ENCODE measurements at places on chromosomes 2 and 18.

DNA sequence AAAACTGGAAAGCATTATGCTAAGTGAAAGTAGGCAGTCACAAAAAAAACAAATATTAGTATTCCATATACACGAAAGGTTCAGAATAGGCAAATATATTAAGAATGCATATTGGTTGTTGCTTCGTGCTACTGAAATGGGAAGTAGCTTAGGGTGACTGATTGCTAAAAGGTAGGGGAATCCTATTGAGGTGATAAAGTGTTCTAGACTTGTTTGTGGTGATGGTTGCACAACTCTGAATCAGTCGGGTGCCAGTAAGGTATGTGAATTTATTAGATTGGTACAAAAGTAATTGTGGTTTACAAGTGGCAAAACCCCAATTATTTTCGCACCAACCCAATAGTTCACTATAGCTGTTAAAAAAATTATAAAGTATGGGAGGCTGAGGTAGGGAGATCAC, 20.7 kb downstream of the USP34 start:
- DNase-seq, result no peak

DNA sequence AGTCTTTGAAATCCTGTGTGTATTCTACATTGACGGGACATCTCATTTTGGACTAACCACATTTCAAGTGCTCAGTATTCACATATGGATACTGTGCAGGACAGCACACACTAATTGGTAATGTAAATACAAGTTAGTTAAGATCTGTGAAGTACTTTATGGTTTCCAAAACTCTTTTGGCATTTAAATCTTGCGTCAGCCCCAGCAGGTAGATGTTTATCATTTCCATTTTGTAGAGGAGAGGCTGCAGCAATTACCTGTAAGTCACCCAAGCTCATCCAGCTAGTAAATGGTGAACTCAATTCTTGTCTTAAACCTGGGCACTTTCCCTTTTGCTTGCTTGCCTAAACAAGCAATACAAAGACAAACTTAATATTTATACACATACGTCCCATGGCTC, 1.6 kb upstream of the NAGK start:
- DNase-seq, result no peak

GRCh38 chr2:157822993-157823392, 53.1 kb downstream of the ACVR1 start:
- DNase-seq, result no peak

DNA sequence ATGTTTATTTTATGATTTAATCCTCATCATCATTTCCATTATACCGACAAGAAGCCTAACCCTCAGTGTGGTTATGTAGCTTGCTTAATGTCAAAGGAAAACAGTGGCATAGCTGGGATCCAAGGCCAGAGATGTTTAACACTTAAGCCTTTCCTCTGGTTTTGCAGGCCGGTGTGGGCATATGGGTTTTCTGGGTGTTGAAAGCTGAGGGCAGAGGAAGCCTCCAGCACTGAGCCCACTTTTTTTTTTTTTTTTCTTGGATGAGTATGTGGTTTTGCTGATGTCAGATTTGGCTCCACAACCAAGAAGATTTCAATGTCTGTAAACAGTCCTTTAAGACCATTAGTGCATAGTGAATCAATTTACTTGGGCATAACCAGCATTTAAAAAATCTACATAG, 41.3 kb downstream of the LHCGR start:
- no peak for DNase-seq

- peak; percentile 24 for DNase-seq
Observed at GRCh38 chr2:239361311-239361642, 39.5 kb downstream of the HDAC4 start.

DNA sequence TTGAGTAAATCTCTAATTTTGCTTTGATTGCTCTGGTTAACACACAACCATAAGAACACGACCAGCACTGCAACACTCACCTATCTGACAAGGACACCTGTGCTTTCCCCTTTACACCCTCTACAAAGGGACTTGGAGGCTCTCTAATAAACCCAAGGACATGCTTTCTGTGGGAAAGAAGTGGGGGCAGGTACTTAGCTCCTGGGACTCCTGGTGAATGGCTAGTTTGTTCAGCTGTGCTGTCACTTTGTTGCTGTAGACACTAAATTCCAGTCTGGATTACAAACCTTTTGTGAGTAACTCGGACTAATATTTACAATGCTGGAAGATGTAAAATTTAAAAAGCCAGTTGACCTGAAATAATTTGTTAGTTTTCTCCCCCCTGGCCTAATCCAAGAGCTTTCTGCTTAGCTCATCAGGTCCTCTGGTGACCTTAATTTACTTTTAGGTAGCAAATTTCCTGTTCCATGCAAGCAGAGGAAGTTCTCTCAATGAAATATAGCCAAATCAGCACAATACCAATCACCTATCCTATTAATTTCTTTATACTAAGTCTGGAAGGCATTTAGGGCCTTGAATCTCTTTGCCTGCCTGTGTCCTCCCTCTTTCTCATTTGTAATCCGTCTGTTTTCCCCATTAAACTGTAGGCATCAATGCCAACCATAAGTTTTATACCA, 67.5 kb downstream of the PLCL1 start:
- DNase-seq, result peak; percentile 7

- DNase-seq, result no peak
Observed at GRCh38 chr2:206688990-206689389, 29.2 kb downstream of the DYTN start.

DNA sequence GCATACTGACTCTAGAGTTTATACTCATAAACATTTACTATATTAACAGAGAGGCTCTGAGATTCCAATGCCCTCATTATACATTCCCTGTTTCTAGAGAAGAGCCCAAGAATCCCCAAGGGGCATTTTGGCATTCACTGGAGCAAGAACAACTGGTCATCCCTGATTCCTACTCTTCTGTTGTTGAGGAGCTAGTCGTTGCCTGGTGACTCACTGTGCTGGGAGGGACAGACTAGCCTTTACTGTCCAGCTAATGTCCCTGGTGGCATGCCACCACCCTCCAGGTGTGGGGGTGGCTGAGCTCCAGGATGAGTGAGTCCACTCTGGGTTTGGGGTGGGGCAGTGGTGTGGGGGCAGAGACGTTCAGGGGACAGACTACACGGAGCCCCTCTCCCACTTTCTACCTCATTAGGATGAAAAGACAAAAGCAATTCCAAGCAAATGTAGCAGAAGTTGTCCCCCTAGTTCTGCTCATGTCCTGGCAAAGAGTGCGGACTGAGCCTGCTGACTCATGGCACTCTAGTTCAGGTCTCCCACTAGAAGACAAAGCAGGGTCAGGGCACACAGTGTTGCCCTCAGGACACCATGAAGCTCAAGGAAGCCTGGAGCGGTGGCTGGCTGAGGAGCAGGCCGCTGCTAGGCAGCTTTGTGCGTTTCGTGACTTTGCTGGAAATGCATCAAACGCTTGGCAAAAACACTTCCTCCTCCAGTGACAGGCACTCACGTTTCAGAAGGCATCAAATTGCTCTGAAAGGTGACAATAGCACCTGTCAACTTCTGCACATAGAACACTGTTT, 49.4 kb downstream of the RHOB start:
- DNase-seq, result peak; percentile 91

DNA sequence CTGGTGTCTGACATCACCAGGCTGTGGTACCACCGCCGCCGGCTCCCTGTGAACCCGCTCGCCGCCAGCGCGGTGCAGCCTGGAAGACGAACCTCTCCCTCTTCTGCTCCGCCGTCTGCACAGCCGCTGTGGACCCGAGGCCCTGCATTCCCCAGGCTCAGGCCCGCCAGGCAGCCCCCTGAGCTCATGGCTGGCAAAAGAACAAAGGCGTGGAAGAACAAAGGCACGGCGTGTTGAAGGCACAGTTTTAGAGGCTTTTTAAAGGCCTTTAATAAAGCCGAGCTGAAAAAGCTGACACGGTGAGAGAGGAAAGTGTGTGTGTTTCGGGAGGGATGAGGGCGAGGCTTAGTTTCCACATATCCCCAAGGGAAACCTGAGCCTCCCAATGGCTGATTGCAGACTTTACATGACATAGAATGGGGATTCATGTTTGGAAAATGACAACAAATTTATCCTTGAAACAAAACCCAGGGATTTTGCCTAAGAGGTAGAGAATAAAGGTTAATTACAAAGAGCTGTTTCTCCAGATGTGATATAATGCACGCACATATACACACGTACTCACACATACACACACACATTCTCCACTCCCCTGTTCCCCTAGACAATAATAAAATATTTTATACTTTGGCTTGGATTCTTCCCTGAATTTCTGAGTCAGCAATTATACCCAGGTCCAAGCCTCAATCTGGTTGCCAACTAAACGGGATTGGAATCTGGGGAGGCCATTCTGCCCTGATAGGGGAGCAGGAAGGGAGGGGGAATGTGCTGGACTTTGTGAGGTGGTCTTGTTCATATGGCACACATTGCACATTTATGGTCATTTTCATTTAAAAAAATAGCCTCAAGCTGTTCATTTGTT, 39.7 kb downstream of the RFX8 start:
- no peak for DNase-seq

DNA sequence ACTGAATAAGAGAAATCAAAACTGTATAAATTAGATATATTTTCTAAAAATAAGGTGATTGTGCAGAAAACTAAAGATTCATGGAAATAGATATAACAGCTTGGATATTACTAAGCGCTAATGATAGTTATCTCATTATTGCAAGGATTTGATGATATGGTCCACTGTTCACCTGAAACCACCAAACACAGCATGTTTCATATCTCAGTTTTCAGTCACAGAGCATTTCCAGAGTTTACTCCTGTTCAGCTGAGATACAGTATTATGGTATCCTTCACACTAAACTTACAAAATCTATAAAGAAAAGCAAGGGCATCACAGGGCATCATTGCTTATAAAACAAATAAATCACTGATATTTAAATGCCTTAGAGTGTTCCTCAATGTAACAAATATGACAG, 591.6 kb downstream of the ERBB4 start:
- DNase-seq, result no peak

Measured in myocyte (in vitro differentiated cells).